Tibial artery (tissue), 4 donors: ENCODE measurements at places on chromosomes 16 and 17.

DNA sequence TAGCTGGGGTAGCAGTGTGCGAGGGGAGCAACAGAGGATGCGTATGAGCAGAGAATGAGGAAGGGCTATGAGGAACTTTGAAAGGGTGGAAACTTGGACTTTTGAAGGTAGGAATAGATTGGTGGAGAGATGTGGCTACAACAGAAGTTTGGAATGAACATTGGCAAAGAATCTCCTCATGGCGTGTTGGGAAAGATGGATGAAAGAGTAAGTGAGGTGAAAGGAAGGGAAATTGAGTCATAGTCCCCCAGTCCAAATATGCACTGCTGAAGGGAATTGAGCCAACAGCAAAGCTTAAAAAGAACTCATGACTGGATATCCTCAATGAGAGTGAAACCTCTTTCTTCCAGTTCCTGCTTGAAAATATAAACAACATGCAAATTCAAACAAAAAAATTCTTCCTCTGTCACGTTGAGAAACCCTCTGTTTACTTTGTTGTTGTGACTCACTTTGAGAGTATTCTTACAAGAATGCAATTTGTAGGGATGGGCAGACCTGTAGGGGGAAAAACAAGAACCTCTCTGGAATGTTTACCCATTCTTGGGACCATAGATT is 313.2 kb upstream of the KCNJ16 start:
- no peak for DNase-seq

GRCh38 chr17:17176341-17176740 is 29.8 kb downstream of the PLD6 start:
- no peak for DNase-seq

GRCh38 chr17:67834634-67835033 is 9.3 kb downstream of the BPTF start:
- no peak for DNase-seq

- DNase-seq, result no peak
These were observed 806.2 kb upstream of the EEF2KMT start for GRCh38 chr16:5903832-5904231.

GRCh38 chr17:40935624-40936023 is 1.8 kb downstream of the KRT23 start:
- DNase-seq, result no peak

DNA sequence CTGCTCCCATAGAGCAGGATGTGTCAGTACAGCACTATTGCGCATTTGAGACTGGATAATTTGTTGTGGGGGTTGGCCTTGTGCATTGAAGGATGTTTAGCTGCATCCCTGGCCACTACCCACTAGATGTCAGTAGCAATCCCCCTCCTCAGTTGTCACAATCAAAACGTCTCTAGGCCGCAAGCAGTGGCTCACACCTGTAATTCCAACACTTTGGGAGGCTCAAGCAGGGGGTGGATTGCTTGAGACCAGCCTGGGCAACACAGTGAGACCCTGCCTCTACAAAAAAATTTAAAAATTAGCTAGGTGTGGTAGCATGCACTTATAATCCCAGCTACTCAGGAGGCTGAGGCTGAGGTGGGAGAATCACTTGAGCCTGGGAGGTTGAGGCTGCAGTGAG is 48.4 kb downstream of the CENPV start:
- no peak for DNase-seq

DNA sequence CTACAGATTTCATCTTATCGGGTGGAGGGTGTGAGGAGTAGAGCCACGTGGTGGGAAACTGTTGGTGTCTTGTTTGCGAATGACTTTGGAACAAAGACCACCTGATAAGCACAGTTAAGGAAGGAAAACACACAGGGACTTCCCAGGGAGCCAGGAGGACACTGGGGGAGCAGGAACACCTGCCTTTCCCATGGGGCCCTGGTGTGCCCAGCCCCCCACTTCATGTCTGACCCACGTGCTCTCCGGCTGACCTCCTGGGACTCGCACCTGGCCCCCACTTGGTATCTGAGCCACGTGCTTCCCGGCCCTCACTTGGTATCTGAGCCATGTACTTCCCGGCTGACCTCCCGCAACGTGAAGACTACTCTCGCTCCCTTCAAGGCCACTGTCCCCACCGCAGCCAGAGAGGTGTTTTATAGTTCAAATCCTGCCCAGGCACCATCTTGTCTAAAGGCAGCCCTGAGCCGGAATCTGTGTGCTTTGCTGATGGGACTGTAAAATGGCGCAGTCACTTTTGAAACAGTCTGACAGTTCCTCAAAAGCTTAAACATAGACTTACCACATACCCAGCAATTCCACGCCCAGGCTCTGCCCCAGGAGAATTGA is 5.4 kb upstream of the CSNK1D start:
- DNase-seq, result no peak

- DNase-seq, result no peak
These were observed 54.5 kb downstream of the TUBD1 start for GRCh38 chr17:59838052-59838916.

- no peak for DNase-seq
These were observed 13.7 kb downstream of the HOXB4 start for GRCh38 chr17:48564188-48565021.

DNA sequence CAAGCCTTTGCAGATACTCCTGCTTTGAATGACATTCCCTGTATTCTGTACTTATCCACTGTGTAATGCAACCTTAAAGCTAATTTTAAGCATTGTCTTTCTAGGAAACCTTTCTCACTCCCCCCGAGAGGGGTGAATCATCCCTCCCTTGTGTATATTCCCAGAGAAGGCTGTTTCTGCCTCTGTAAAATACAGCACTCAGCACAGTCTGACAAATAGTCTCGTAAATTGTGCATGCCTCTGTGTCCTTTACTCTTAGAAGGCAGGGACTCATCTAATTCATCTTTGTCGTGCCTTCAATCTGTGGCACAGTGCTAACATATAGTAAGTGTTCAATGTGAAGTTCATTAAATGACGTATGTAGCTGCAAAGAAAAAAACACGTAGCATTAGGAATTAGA is 200.7 kb downstream of the CA10 start:
- no peak for DNase-seq

DNA sequence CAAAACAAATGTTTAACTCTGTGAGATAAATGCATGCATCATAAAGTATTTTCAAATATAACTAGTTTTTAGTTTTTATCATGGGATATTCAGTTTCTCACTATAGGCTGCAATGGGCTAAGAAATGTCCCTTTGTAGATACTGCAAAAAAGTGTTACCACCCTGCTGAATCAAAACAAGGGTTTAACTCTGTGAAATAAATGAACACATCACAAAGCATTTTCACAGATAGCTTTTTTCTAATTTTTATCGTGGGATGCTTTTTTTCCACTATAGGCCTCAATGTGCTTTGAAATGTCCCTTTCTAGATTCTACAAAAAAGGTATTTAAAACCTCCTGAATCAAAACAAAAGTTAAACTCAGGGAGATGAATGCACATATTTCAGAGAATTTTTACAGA is 541.1 kb downstream of the KCNJ18 start:
- DNase-seq, result no peak

GRCh38 chr16:48321317-48322036 is 63.7 kb downstream of the SIAH1 start:
- no peak for DNase-seq

GRCh38 chr16:55008836-55009510 is 78.3 kb downstream of the IRX5 start:
- no peak for DNase-seq

GRCh38 chr16:29996766-29997250 is 767 bp downstream of the INO80E start:
- no peak for DNase-seq

GRCh38 chr16:8550728-8551387 is 39.5 kb downstream of the TMEM114 start:
- no peak for DNase-seq

- no peak for DNase-seq
These were observed 94.3 kb upstream of the CLEC3A start for GRCh38 chr16:77928096-77928495.

GRCh38 chr17:80441133-80441578 is 26.2 kb downstream of the ENDOV start:
- DNase-seq, result no peak

DNA sequence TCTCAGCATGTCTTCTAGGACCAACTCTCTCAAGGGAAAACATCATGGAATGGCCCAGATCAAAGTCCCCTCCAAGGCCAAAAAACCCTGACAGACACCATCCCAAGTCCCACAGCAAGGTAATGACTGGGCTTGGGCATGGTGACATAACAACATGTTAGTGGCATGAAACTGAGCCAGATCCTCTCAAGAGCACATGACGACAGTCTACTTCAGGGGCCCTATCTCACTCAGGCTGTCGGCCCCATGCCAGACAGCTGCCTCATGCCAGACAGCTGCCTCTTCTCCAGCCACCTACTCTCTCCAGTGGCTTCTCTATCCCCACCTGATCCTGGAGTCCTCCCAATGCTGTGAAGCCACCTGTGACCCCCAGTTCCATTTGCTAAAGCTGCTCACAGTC is 18.4 kb downstream of the HSD11B2 start:
- DNase-seq, result no peak

GRCh38 chr17:50274142-50274896 is at the start of gene TMEM92:
Gene TMEM92 (plus strand): TSS chr17:50274466. CDS start chr17:50274502, 36 bp downstream.
- DNase-seq, result peak; percentile 24

GRCh38 chr17:51801626-51802025 is 356.9 kb downstream of the CA10 start:
- DNase-seq, result no peak

GRCh38 chr17:82370471-82371332 is 863 bp upstream of the UTS2R start:
- no peak for DNase-seq

DNA sequence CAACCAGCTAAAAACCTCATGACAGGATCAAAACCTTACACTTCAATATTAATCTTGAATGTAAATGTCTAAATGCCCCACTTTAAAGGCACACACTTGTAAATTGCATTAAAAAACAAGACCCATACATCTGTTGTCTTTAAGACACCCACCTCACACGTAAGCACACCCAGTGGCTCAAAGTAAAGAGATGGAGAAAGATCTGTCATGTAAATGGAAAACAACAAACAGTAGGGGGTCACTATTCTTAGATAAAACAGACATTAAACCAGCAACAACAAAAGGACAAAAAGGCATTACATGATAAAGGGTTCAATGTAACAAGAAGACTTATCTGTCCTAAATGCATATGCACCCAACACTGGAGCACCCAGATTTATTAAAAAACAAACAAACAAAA is 35.6 kb downstream of the SDR42E1 start:
- no peak for DNase-seq

- DNase-seq, result no peak
These were observed 30.7 kb downstream of the TMC7 start for GRCh38 chr16:19014461-19014860.

- no peak for DNase-seq
These were observed 97.4 kb downstream of the ZNF778 start for GRCh38 chr16:89314854-89315253.

DNA sequence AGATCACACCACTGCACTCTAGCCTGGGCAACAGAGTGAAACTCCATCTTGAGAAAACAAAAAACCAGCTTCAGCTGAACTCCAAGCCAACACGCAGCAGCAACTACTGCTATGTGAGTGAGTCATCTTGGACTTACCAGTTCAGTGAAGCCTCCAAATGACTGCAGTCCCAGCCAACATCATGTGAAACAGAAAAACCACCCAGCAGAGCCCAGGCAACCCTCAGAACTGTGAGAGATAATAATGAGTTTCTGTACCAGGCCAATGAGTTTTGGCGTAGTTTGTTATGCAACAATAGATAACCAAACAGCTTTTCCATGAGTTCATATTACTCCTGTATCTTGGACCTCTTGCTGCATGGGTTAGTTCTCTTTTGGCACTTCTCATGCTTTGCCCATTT is 23.3 kb downstream of the PHF12 start:
- no peak for DNase-seq

GRCh38 chr17:6366221-6366666 is 68.7 kb downstream of the AIPL1 start:
- DNase-seq, result no peak

GRCh38 chr16:73006026-73006425 is 41.9 kb downstream of the ZFHX3 start:
- peak; percentile 13 for DNase-seq

GRCh38 chr17:47281216-47281615 is 27.6 kb downstream of the ITGB3 start:
- DNase-seq, result no peak

- no peak for DNase-seq
These were observed 144.8 kb upstream of the CACNG5 start for GRCh38 chr17:66690166-66690565.

GRCh38 chr17:37527249-37527851 is 37.7 kb downstream of the DUSP14 start:
- no peak for DNase-seq

- no peak for DNase-seq
These were observed 875 bp downstream of the PRKCB start for GRCh38 chr16:23836404-23837311.

GRCh38 chr17:74945543-74945942 is 9.8 kb downstream of the OTOP3 start:
- no peak for DNase-seq

GRCh38 chr16:80557037-80557436 is 16.2 kb downstream of the DYNLRB2 start:
- DNase-seq, result no peak

GRCh38 chr16:85331688-85332087 is 219.4 kb upstream of the CIBAR2 start:
- no peak for DNase-seq

GRCh38 chr16:57576429-57576870 is 34.0 kb downstream of the ADGRG5 start:
- peak; percentile 78 for DNase-seq

DNA sequence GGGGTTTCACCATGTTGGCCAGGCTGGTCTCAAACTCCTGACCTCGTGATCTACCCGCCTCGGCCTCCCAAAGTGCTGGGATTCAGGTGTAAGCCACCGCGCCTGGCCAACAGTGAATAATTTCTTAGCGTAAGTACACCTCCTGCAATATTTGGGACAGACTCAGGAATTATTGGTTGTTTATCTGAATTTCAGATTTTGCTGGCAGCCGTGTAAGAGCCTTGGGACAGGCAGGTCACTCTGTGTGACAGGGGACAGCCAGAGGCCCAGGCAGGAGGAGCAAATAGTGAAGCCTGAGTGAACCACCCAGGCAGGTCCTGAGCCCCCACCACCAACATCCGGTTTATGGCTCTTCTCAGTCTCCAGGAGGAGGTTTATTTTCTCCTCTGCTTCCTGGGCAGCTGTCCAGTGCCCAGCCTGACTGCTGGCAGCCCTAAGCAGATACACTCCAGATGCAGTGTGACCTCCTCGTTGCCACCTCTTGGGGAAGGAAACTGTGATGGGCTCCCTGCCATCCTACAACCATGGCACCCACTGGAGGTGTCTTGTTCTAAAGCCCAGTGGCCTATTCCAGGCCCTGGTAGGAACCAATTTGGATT is 26.2 kb upstream of the ADORA2B start:
- DNase-seq, result no peak

DNA sequence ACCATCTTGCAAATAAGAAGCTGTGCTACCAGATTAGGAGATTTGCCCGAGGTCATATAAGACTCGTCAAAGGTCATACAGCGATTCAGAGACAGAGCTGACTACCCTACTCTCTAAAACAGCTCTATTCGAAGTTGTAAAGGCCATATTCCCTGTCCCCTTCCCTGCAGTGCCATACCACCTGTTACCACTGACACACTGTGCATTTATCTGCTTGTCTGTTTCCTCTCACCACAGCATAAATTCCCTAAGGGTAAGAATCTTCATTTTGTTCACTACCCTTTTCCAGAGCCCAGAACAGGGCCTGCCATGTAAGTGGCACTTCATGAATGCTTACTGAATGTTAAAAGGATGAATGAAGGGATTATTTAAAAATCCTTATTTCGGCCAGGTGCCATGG is 3.4 kb upstream of the KSR1 start:
- DNase-seq, result no peak

GRCh38 chr16:87507351-87508069 is 14.7 kb upstream of the ZCCHC14 start:
- no peak for DNase-seq
